GM20000 (cell line): ENCODE measurements at places on chromosomes 2 and 18.

GRCh38 chr2:98637401-98638147 lies 29.2 kb downstream of the UNC50 start:
- peak; percentile 45 for DNase-seq

DNA sequence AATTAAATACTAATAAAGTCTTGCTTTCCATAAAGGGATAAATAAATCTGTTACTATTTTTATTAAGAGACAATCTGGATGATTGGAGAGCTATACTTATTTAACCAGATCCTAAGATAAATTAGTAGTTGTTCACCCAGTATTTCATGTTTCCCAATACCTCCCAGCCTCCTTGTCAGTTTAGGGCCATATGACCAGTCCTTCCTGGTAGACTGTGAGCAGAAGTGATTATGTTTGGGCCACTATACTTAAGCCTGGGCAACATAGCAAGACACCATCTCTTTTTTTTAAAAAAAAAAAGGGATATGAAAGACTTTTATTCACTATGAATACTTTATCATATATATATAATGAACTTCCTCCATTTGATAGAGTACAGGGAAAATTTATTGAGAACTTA lies 48.8 kb upstream of the PPM1B start:
- no peak for DNase-seq

GRCh38 chr2:142220901-142221300 lies 90.1 kb upstream of the LRP1B start:
- no peak for DNase-seq

- peak; percentile 68 for DNase-seq
Measured at GRCh38 chr2:232633413-232634205, at the start of gene EFHD1. Gene EFHD1 (plus strand): TSS chr2:232633604. CDS start chr2:232633705, 101 bp downstream.

GRCh38 chr2:137942833-137943677 lies 21.2 kb upstream of the HNMT start:
- no peak for DNase-seq

GRCh38 chr2:55236992-55237543 lies 4.6 kb downstream of the RPS27A start:
- DNase-seq, result no peak

DNA sequence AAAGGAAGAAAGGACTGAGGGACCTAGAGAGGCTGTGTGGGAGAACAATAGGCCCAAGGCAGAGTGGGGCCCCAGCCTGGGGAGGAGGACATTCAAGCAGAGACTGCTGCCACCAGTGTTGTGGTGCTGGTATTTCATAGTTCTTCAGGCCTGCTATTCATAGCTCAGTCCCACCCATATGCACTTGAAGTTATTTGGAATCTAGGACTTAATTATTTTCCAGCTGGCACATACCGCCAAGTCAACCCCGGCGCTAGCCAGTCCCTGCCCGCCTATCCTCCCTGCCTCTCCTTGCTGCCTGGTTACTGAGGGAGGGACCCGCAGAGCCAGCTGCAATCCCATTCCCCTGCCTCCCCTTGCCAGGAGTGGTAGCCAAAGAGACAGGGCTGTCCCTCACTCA lies 141.2 kb downstream of the CABLES1 start:
- DNase-seq, result no peak

GRCh38 chr2:160333324-160334027 lies 133.4 kb upstream of the ITGB6 start:
- DNase-seq, result no peak

GRCh38 chr2:191951832-191952231 lies 104.9 kb upstream of the CAVIN2 start:
- no peak for DNase-seq

GRCh38 chr2:226403369-226403768 lies 396.3 kb downstream of the IRS1 start:
- no peak for DNase-seq
